ENCODE measurements at places on chromosomes 3 and 15.
A peak's percentile ranks its signal among the peaks of the same experiment; 100 is the strongest.

GRCh38 chr3:21326704-21327475 lies 424.1 kb downstream of the ZNF385D start:
- no peak for DNase-seq

DNA sequence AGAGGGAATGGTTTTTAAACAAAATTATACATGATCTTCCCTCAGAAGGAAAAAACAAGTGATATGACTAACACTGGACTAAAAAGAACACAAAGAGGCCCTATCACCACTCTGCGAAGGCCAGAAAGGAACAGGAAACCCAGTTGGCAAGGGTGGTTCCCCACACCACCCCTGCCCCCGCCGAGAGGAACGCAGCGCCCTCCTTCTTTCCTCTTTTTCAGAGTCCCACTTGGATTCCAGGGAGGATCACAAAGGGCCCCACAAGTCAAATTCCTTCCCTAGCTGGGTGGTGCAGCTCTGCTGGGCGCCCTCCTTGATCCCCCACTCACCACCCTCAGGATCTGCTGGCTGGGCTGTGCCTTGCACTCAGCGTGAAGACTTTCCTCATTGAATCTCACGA lies 29.8 kb downstream of the PLA1A start:
- DNase-seq: peak; percentile 37

- no peak for DNase-seq
Measured at GRCh38 chr15:98755138-98755537, 106.8 kb downstream of the IGF1R start.

- DNase-seq: no peak
Measured at GRCh38 chr3:88267441-88267840, 117.7 kb downstream of the C3orf38 start.

- DNase-seq: no peak
Measured at GRCh38 chr3:183491109-183491922, 62.9 kb upstream of the MCF2L2 start.

- DNase-seq: no peak
Measured at GRCh38 chr3:45124956-45125355, 21.2 kb downstream of the CDCP1 start.

- no peak for DNase-seq
Measured at GRCh38 chr3:111963424-111963823, 15.4 kb upstream of the ABHD10 start.

DNA sequence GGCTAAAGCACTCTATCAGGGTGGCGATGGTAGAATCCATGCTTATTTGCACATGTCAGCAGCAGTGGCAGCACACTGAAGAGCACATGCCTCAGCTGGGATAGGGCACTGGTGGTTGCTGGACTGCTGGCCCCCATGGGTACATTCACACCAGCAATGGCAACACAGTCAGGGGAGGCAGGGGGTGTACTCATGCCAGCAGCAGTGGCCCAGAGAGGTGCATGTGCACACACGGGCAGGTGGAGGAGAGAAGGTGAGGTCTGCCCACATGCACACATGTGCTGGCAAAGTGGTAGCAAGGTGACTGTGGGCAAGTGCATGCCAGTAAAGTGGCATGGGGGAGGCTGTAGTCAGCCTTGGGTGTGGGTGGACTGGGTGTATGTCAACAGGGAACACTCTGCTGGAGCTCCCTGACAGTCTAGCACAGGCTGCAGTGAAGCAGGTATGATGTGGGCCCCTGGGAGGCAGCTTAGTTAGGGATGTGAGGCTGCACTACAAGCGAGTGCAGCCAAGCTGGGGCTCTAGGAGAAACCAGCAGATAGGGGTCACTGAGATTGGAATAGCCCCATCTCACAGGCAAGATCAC lies 53.9 kb upstream of the NPAP1 start:
- DNase-seq: no peak

- DNase-seq: peak; percentile 56
Measured at GRCh38 chr3:49519916-49520385, 34.3 kb upstream of the BSN start.
